Activated CD8-positive, alpha-beta memory T cell treated with anti-CD3 and anti-CD28 coated beads, Interleukin-2, amount 10 ng/mL, durations not matched to agents 7 days and 5 days (primary cell): ENCODE measurements at places on chromosomes 11 and 22. TPM values are rescaled to one million over a fixed set of nuclear protein-coding genes. Genes with fewer than 3 reads are reported as not detected.

DNA sequence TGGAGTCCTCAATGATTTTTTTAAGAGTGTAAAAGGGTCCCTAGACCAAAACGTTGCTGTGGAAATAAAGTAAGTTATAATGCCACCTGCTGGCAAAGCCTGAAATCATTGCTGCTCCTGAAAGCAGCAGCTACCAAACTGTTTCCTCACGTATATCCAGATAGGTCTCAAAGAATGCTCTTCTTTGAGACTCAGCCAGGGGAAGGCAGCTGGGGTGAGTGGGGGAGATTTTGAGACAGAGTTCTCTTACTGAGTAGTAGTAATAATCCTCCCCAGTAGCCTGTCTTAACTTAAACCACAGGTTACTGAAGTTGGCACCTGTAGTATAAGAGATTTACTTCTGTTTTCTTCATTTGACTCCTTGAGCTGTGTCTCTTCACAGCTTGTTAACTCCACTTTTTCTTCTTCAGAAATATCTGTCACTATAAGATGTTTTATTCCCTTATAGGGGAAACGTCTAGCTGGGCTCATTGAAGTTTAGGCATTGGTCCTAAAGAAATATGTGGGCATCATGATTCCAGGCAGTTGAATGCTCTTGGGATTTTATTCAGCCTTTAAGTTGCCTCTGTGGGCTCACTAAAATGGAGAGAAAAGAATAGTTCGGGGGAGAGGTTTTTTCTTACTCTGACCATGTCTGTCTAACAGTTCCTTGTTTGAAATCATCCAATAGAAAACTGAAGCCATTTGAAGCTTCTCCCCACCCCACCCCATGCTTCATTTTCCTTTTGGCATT, 77.9 kb downstream of the BTBD10 start:
- DNase-seq = peak; percentile 47

DNA sequence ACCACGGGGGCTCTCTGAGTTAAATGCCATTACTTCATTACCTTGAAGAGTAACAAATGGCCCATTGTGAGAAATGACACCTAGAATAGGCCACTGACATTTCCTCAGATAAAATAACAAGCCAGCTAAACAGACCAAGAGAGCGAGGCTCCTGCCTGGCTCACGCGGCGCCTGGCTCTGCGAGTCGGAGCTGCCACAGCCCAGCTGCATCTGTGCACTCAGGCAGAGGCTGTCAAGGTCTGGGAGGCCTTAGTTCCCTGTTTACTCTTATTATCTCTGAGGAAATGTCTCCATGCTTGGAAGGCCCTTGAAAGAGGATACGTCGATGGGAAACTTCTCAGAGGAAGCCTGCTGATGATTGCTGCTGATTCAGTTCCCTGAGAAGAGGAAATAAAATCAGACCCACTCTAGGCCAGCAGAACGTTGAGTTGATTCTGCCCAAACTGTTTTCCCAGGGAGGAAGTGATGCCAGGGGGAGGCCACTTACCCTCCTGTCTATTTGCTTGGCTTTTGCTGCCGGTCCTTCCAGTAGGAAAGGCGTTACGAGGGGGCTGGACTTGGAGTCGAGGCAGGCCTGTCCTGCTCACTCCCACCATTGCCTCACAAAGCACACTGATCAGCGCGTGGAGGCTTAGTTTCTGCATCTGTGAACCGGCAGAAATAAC, 208.8 kb downstream of the TBC1D22A start:
- no peak for DNase-seq

GRCh38 chr11:1116666-1117390, 40.9 kb upstream of the MUC5AC start:
- DNase-seq = no peak

Gene GPHA2
- total RNA-seq = not detected

- no peak for DNase-seq
Observed at GRCh38 chr11:57239348-57239747, 2.3 kb upstream of the APLNR start.

Gene KRTAP5-9
- total RNA-seq = not detected

DNA sequence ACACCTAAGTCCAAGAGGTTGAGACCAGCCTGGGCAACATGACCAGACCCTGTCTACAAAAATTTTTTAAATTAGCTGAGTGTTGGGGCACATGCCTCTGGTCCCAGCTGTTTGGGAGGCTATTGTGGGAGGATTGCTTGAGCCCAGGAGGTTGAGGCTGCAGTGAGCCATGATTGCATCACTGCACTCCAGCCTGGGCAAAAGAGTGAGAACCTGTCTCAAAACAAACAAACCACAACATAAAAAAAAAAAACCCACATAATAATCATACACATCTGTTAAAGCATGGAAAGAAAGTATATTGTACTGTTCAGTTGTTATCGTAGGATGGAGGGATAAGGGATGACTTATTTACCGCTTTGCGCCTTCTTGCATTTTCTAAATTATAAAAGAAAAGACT, 35.9 kb upstream of the GRK2 start:
- DNase-seq = no peak

Gene FAM168A
- 19.3 TPM for total RNA-seq

DNA sequence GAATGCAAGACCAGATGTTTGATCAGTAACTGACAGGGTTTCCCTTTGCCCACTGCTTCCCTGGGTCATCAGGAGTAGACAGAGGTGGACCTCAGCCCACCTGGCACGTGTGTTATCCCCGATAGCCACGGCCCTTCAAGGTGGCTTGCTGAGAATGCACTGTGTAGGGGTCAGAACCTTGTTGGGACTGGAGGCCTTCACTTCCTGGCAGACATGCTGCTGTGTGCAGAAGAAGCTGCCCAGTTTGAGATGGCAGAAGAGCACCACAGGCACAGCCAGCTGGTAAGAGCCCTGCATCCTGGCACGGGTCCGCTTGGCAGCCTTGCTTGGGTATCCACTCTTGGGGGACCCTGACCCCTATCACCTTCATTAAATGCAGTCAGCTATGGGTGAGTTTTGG, 81.8 kb downstream of the SFI1 start:
- no peak for DNase-seq

DNA sequence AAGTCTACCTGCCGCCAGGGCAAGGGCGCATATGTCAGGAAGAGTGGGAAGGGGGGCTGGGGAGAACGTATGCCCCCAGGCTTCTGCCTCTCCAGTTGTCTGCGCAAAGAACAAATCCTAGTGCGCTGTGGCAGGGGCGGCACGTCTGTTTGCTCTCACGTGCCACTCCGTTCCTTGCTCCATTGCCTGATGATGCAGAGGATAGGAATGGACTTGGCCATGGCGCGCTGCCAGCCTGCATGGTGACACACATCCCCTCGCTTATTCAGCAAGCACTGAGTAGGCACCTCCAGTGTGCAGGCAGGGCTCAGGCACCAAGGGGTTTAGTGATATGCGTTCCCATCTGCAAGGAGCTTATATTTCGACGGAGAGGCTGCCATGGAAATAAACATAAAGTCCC, 45.4 kb upstream of the SLC22A12 start:
- no peak for DNase-seq

- DNase-seq = no peak
Observed at GRCh38 chr22:27574002-27574366, 227.6 kb downstream of the MN1 start.

Gene SLC22A8
- total RNA-seq = not detected

GRCh38 chr22:37416827-37417226, 10.5 kb downstream of the ELFN2 start:
- DNase-seq = peak; percentile 76

DNA sequence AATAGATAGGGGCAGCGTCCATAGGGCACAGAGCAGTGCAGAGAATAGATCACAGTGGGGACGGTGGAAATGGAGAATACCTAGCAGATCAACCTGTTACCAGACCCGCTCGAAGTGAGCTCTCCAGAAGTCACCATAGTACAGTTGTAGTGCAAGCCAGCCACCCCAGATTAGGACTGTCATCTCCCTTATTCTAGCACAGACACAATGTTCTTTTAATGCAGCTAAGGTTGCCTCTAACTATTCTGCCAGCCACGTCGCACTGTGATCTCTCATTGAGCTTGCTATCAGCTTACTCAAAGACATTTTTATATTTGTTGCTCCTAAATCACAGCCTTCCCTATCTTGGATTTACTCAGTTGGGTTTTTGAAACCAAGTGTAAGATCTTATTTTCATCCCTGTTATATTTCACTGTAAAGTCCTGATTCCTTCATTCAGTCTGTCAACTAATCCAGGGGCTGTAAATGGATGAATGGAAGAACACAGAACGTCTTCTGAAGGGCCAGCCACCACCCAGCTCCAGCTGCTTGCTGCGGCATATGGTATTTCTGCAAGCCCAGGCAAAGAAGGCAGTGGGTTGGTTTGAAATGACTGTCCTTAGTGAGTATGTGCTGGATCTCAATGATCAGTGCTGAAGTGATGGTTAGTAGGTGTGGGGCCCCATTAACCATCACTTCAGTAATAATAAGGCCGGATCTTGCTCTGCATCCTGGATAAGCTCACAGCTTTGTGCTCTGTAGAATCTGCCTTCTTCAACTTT, 3.4 kb downstream of the PARVA start:
- no peak for DNase-seq

Gene RIMBP3B
- total RNA-seq = 0.05 TPM

- DNase-seq = no peak
Observed at GRCh38 chr11:35682230-35683173, 19.9 kb downstream of the TRIM44 start.

Gene OR52H1
- not detected for total RNA-seq

GRCh38 chr22:16963189-16963945, 44.7 kb downstream of the GAB4 start:
- DNase-seq = no peak

DNA sequence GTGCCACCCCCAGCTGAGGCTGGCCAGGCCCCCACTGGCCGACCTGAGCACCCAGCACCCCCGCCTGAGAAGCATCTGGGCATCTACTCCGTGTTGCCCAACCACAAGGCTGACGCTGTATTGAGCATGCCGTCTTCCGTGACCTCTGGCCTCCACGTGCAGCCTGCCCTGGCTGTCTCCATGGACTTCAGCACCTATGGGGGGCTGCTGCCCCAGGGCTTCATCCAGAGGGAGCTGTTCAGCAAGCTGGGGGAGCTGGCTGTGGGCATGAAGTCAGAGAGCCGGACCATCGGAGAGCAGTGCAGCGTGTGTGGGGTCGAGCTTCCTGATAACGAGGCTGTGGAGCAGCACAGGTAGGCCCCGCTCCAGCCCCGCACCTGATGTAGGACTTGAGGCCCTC, 4.7 kb downstream of the ZBTB16 start:
- no peak for DNase-seq

Gene SLC22A6
- total RNA-seq = not detected

- no peak for DNase-seq
Observed at GRCh38 chr11:12467610-12468009, 90.2 kb downstream of the PARVA start.
